CD4-positive, alpha-beta T cell (primary cell): ENCODE measurements at places on chromosomes 11 and 22.

DNA sequence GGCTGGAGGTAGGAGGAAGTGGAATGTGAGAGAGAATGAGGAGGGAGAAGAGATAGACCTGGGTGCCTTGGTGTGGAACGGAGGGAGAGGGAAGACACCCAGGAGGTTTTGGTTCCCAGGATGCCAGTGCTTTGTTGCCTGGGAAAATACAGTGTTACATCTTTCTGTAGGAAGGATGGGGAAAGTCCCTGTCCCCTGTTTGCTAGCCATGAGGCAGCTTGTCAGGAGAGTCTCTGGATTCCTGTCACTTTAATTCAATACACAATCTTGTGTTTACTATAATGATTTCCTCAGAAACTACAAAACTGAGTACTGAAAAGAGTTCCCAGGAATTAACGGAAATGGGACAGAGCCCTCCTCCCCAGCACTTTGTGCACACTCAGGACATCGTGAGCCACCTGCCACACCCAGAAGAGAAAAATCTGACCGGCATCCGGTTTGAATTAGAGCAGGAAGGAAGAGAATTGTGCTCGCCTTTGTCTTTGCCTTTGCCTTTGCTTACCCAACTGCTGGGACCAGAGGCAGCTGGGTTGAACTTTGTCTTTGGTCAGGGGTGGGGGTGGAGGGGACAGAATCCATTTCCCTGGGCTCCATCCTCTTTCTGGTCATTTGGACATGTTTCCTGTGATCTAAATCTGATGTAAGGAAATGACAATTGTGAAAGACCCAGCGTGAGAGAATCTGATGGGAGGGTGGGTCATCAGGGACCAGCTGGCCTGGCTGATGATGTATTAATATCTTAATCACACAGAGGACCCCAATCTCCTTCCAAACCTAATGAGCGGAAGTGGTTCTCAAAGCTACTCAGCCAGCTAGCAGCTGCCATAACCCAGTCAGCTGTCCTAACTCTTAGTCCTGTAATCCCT is 1.3 kb upstream of the LIMK2 start:
- peak; percentile 51 for DNase-seq

DNA sequence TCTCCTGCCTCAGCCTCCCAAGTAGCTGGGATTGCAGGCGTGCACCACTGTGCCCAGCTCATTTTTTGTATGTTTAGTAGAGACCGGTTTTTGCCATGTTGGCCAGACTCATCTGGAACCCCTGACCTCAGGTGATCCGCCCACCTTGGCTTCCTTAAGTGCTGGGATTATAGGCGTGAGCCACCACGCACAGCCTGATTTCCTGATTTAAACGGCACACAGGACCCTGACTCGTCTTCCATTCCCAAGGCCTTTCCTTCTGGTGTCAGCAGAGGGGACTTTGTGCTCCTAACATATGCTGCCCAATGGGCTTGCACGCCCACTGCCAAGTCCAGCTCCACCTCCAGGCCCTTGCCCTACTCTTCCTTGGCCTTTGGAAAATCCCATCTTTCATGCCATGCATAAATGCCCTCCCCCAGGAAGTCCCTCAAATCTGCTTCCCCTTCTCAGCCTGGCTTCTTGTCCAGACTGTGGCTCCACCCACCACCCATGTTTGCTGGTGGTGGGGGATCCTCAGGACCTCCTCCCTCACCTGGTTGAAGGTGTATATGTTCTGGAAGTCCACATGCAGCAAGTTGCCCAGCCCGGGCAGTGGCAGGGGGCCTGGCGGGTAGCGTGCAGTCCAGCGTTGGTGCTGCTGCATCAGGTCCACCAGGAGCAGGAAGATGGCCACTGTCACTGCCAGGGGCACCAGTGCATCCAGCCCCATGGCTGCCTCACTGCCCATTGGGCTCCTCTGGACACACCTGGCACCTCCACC is 23.9 kb upstream of the CYP2D6 start:
- DNase-seq = no peak

DNA sequence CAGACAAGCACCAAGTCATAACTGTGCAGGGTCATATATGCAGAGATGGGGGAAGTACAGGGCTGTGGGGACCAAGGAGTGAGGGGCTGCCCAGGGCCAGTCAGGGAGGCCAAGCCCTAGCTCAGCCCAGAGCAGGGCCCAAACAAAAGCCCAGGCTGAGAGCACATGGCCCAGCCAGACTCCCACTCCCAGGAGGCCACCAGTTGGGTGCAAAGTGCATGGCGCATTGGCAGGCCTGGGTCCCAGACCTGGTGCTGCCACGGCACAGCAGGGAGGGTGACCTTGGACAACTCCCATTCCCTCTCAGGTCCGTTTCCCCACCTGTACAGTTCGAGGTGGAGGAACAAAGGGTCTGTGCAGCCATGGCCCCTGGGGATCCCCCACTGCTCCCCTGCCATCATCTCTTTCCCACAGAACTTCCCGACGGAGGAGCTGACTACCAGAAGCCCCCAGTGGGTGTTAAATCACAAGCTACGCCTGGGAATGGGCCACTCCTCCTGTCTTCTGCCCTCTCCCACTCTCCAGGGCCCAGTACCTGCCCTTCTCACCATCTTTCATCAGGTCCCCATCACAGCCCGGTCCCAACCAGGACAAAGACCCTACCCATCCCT is 608 bp downstream of the NIPSNAP1 start:
- no peak for DNase-seq

GRCh38 chr11:121644187-121644512 is 191.4 kb upstream of the SORL1-AS1 start:
- DNase-seq = no peak

DNA sequence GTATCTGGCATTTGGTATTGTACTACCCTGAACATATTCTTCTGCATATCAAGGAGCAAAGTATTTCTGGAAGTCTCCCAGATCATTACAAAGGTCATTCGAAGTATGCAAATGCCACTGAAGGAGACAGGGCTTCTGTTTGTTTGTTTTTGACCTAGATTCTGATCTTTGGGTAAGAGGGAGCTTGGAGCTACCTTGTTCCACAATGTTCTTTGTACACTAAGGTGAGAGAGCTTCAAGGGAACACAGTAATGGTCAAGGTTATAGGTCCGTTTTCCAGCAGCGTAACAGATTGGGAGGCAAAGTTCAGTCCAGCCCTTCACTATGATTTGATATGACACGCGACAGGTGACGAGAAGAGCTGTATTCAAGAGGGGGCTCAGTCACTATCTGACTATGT is 10.0 kb downstream of the OPCML start:
- no peak for DNase-seq

GRCh38 chr11:8026982-8027381 is 39.8 kb downstream of the EIF3F start:
- DNase-seq = no peak

GRCh38 chr22:37485395-37486223 is 575 bp downstream of the MFNG start:
- DNase-seq = no peak

DNA sequence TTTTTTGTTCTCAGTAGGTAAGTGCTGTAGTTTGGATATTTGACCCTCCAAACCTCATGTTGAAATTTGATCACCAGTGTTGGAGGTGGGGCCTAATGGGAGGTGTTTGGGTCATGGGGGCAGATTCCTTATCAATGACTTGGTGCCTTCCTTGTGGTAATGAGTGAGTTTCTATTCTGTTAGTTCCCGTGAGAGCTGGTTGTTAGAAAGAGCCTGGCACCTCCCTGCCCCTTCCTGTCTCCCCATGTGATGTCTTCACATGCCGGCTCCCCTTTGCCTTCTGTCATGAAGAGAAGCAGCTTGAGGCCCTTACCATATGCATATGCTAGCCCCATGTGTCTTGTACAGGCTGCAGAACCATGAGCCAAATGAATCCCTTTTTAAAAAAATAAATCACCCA is 138.3 kb downstream of the TMEM135 start:
- DNase-seq = no peak

DNA sequence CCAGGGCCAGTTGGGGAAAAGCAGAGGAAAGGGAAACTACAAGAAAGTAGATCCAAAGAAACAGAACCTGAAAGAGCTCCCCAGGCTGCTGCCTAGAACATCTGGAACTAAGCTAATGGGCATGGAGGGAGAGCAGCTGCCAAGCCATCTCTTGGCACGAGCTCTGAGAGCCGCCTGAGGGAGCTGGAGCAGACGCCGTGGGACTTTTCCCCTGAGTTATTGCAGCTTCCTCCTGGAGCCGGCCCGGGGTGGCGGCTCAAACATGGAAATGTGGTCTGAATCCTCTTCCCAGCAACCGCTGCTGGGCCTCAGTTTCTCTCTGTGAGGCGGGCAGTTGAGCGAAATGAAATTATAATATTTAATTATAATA is 41.8 kb downstream of the LIF start:
- DNase-seq = no peak

GRCh38 chr11:65310736-65311135 is 3.9 kb upstream of the CDC42EP2 start:
- no peak for DNase-seq

DNA sequence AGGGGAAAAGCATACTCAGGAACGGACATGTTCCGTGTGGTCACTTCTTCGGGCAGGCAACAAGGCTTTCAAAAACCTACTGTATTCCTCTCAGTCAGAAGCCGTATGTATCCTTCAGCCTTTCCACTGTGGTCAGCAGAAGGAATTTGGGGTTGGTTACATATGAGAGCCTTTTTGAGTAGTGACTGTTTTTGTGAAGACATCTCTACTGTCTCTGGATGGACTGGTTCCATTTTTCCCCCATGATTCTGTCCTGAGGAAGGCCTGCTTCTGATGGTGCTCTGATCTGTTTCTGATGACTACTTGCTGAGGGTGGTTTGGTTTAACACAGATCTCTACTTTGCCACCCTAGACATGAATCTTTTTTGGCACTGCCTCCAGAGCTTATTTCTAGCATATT is 63.7 kb upstream of the HORMAD2 start:
- DNase-seq = no peak

DNA sequence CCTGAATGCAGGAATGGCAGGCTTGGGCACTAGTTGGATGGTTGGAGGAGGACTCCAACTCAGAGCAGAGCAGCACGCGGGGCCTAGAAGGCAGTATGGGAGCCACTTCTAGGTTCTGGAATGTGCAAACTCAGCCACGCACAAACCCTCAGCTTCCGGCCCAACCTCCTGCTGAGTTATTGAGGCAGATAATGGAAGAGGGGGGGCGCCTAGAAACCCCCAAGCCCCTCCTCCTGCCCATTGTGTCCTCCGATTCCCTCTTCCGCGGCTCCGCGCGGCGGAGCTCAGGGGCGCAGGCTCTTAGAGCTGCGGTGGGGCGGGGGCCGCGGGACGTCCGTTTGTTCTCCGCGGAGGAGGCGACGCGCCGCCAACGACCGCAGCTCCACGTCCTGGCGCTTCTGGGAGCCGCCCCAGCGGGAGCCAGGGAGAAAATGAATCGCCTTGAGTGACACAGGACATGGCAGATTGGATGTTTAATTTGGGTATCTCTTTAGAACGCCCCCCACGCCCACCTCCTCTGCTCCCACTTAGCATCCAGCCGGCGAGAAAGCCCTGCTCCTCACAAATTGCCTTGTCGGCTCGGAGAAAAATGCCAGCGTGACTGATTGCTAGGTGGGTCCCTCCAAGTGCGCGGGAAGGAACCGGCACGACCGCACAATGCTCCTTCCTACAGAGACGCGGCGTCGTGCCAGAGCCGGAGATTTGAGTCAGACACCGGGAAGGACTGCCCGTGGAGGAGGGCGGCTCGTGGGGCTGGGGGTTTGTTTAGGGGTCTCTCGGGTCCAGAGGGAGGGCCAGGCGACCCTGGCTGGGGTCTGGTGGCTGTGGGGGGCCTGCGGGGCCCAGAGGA is 144.6 kb downstream of the NECTIN1 start:
- peak; percentile 10 for DNase-seq

DNA sequence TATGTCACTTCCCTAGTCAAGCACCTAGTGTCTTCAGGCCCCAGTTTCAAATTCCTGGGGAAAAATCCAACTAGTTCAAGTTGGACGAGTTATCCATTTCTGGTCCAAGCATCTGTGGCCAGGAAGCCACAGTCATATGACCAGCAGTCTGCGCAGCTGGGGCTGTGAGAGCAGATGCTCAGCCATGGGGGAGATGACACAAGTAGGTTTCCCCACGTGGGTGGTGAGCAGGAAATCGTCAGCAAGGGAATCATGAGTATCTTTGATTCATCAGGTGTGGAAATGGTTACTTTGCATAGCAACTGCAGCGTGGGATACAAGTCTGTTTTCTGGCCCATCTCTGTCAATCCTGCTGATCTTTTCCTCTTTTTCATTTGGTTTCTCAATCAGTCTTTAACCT is 185.3 kb downstream of the C11orf91 start:
- no peak for DNase-seq

GRCh38 chr11:72996959-72997358 is 145.2 kb downstream of the FCHSD2 start:
- no peak for DNase-seq

DNA sequence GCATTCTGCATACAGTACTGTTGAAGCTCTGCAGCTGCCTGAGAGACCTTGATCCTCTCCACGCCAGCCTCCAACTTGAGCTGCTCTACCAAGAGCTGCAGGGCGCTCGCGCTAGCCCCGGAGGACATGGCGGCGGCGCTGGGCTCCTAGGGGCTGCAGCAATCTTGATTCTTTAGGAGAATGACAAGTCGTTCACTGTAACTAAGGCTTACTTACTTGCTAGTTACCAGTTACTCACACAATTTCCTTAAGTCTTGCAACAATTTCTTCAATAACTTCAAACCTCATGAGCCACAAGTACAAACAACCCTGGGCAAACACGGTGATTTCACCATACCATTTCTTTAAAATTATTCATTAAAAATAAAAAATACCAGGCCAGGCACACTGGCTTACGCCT is 21.9 kb downstream of the SBF2 start:
- no peak for DNase-seq

DNA sequence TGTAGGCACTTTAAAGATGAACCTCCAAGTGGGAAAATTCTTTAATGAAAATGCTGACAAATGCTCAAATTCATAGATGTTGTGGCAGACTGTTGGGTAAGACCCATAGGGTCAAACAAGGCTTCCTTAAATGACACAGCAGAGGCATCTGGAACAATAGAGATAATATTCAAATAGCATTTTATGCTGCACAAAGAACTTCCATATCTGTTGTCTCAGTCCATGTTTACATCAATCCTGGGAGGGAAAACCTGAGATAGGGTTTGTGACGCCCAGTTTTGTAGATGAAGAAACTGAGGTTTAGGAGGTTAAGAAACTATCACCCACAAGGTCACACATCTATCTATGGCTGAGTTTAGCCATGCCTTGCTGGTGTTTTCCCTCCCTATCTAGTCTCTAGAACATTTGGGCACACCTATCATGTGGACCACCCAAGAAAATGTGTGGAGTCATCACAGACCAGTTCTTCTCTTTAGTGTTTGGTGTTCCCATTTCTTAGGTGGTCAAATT is 106.4 kb downstream of the EHF start:
- DNase-seq = no peak

DNA sequence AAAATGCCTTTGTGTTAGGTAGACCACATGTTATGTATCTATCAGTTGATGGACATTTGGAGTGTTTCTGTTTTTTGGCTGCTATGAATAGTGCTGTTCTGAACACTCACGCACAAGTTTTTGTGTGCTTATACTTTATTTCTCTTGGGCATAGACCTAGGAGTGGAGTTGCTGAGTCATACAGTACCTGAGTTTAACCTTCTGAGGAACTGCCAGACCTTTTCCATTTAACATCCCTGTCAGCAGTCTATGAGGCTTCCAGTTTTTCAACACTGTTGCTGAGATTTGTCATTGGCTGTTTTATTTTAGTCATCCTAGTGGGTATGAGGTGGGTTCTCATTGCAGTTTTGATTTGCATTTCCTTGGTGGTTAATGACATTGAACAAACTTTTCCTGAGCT is 4.4 kb downstream of the CTTN start:
- DNase-seq = no peak
